ENCODE measurements at places on chromosomes 5 and 9. TPM values are rescaled to one million over a fixed set of nuclear protein-coding genes. Genes with fewer than 3 reads are reported as not detected.

Gene PCDHA9
- 0.68 TPM for total RNA-seq

Gene FAXDC2
- total RNA-seq = 37.5 TPM

Gene C9
- 0.43 TPM for total RNA-seq

Gene HSPB3
- total RNA-seq = not detected

Gene CCDC183
- total RNA-seq = 4.6 TPM

DNA sequence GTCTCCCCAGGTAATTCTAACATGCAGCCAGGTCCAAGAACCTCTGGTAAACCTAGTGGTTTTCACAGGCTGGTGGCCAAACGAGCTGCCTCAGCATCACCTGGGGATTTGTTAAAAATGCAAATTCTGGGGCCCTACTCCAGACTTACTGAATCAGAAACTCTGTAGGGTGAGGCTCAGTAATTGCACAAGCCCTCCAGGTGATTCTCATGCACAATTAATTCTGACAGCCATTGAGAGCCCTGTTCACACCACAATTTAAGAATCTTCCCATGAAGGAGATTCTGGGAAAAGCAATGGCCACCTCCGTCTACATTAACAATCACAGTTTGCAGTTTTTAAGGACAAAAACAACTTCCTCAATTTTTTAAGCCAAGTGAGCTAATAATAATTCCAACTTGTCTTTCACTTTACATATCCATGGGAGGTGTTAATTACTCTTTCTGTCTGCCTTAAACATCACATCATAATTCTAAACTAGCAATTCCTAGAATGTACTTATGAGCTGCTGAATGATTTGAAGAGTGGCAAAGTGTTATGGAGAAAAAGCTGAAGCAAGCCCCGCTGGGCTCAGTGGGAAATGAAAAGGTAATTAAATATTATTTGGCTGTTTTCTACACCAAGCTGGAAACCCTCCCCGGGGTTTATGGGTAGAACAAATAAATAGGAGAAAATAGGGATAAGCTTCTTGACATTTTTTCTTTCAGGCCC, 70.0 kb downstream of the GLDC start:
- DNase-seq = no peak

DNA sequence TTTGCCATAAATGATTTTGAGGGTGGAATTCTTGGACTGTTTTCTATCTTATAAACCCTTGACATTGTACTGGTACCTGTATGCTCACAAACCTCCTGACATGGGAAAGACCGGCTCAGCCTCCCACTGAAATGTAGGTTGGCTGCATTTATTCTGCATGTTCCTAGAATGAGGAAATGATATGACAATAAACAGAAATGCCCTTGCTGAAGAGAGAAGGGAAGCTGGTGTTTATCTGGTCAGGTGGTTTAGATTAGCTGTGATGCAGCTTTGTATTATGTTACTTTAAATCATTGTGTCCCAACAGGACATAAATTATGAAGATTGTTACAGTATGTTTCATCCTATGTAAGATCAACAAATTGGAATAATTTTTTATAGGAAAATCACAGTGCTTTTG, 23.1 kb upstream of the CATSPER3 start:
- DNase-seq = no peak

Data from lung (tissue), 17 donors.